Psoas muscle (tissue), 8 donors: ENCODE measurements at places on chromosomes 3 and 15. TPM values are rescaled to one million over a fixed set of nuclear protein-coding genes. Genes with fewer than 3 reads are reported as not detected.

DNA sequence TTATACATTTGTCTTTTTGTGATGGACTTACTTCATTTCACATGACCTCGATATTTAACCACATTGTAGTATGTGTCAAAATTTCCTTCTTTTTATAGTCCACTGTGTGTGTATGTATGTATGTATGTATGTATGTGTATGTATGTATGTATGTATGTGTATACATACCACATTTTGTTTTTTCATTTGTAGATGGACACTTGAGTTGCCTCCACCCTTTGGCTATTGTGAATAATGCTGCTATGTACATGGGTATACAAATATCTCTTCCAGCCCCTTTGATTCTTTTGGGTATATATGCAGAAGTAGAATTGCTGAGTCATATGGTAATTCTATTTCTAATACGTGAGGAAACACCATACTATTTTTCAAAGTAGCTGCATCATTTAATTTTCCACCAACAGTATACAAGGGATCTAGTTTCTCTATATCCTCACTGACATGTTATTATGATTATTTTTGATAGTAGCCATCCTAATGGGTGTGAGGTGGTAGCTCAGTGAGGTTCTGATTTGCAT, 228.2 kb downstream of the OPA1 start:
- DNase-seq, result no peak

The KLHDC8B gene
- total RNA-seq, result 24.7 TPM

The GLT8D1 gene
- 20.2 TPM for total RNA-seq

The RFX7 gene
- total RNA-seq, result 12.1 TPM

GRCh38 chr15:68097029-68097428, 42.9 kb downstream of the PIAS1 start:
- DNase-seq, result no peak

DNA sequence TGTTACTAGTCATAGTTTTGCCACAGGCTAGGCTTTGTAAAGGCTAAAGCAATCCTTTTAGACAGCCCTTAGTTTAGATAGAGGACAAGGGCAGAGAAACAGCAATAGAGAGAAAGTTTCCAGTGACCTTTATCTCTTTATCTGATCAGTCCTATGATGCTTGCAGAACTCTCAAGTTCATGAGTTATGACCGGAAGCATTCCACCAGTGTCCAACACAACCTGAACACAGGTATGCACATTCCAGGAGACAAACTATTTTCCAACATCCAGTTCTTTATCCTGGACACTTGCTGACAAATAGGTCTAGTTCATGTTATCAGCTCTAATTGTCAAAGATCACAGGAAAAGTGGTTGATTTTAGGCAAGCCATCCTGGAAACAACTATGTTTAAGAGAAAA, 422.2 kb downstream of the MAGI1 start:
- DNase-seq, result no peak

GRCh38 chr3:123692041-123692440, 107.2 kb upstream of the HACD2 start:
- no peak for DNase-seq

The MYH15 gene
- total RNA-seq, result 0.08 TPM

DNA sequence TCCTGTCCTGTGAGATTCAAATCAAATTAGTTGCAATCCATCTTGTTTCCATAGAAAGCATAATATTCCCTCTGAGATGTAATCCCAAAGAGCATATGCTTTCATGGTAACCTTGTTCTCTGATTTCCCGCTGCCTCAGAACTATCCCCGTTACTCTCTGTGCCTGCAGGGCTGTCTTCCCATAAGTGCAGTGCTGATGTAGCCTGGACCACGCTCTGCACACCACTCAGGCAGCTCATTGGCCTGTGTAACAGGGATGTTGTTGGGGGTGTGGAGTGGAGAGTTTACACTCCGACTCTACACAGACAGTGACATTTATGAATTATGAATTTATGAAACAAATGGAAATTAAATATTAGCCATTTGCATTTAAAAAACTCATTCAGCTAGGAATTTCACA, 33.6 kb upstream of the CNTN3 start:
- no peak for DNase-seq

The GOLGA6L7 gene
- not detected for total RNA-seq

GRCh38 chr3:46095307-46095706, 68.0 kb upstream of the XCR1 start:
- no peak for DNase-seq

- no peak for DNase-seq
Observed at GRCh38 chr15:62648954-62649353, 393.6 kb upstream of the TPM1 start.

DNA sequence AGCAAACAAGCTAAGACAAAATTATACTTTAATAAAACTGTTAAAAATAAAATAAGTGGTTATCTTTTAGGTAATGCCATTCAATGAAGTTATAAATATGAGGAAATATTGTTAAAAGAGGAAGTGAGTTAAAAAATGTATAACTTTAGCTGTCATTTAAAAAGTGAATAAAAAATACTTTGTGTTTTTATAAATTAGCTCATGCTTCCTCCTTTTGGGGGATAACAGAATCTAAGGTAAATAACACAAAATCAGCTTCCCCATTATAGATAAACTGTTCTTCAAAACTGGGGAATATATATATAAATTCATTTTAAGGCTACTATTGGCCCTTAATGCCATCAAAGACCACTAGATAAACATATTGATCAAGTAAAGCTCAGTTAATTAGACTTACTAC, 113.7 kb upstream of the AADACL2 start:
- no peak for DNase-seq

The IL5RA gene
- total RNA-seq, result 0.19 TPM

DNA sequence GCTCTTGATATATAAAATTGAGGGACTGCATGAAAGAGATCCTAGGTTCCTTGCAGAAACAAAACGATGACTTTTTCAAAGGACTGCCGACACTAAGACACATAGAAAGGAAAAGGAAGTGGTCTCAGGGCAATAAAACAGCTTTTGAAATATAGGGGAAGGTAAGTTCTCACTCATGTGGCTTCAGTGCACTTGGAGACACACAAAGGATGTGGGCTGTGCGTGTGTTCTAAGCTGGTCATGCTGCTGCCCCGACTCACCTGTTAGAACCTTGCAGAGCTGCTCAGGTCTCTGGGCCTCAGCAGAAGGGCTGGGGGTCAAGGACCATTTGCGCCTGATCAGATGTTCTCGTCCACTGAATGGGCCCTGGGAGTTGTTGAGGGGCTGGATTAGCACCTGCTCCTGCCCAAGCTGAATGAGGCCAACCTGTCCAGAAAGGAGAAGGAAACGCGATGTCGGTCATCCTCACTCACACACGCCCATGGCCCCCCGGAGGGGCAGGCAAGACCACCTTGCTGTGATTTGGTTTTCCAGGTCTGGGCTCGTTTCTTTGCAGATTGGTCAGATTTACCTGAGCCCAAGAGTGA, 11.1 kb downstream of the ADAMTS17 start:
- no peak for DNase-seq

DNA sequence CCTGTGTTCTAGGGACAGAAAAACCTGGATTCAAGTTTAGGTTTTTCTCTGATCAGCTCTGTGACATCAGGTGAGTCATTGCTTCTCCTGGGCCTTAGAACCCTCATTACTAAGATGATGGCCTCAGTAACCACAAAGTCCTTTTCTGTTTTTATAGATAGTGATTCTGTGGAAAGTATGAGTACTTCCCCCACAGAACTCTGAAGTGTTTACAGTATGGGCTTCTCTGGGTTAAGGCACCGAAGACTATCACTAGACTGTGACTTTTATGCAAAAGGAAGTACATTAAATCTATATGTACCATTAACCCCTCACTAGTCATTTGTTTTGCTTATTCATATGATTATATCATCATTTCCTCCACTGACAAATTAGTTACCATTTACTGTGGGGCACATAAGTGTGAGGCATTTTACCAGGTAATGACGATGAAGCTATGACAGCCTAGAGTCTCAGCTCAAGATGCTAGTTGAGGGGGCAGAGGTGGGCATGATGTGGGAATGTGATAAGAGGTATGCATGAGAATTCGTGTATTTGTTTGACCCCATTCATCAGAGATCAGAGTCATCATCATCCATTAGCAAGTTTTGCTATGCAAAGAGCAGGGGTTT, 15.0 kb upstream of the RORA start:
- DNase-seq, result no peak

The GPR156 gene
- total RNA-seq, result not detected

The TUSC7 gene
- total RNA-seq, result not detected

GRCh38 chr3:141403576-141403975, 35.3 kb downstream of the ZBTB38 start:
- DNase-seq, result no peak

DNA sequence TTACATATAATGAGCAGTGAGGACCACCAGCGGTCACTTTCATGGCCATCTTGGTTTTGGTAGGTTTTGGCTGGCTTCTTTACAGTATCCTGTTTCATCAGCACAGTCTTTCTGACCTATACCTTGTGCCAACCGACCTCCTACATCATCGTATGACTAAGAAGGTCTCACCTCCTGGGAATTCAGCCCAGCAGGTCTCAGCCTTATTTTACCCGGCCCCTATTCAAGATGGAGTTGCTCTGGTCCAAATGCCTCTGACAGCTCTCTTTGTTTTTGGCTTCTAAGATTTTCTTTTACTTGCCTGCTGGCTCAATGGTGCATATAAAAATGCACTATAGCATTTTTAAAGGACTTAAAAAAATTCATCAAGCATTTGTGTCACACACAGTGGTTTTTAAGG, 3.2 kb upstream of the MME start:
- DNase-seq, result no peak

GRCh38 chr15:34904527-34904926, 65.0 kb downstream of the AQR start:
- DNase-seq, result no peak

- DNase-seq, result no peak
Observed at GRCh38 chr15:38597219-38597800, 32.7 kb upstream of the RASGRP1 start.
